IMR-90 (cell line): ENCODE measurements at places on chromosomes 7 and 10. TPM values are rescaled to one million over a fixed set of nuclear protein-coding genes. Genes with fewer than 3 reads are reported as not detected.

- no peak for DNase-seq
Observed at GRCh38 chr10:124829447-124830115, 28.0 kb downstream of the ABRAXAS2 start.

DNA sequence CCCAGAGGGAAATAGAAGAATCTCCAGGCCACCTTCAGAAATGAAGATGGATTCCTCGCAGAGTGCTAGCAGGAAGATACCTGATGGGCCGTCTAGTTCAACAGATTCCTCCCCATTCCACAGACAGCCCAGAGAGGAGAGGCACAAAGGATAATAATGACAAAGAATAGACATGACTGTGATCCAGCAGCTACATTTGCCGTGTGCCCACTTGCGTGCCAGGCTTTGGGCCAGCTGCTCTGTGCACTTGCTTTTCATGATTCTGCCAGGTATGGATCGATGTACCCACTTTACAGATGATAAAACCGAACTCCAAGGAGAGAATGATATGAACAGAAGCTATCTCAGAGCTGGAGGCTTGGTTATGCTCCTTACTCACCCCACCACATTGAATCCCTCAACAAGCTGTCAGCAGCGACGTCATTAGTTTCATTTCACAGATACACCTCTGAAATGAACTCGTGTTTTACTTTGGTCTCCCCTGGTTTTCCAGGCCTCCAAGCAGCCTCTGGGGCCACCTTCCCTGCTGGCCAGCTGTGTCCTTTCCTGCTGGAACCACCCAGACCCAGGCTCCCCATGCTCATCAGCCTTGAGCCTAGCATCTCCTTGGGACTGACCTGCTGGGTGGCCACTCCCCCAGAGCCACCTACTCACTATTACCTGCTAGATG is 11.9 kb upstream of the WDFY4 start:
- DNase-seq: no peak

DNA sequence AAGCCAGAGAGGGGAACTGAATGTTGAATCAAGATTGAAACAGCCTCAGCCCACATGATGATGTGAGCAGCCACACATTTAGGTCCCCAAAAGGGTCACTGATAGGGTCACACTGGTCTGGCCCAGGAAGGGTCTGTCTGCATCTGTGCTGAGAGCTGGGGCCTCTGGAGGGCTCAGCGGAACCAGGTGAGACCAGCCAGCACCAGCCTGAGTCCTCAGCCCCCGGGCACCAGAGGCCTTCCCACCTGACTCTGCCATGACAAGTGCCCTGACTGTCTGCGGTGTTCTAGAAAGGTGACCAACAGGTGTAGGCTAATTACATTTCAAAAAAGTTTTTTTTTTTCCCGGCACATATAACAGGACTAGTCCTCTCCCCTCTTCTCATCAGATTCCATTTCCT is 76.2 kb downstream of the WDR11 start:
- DNase-seq: no peak

DNA sequence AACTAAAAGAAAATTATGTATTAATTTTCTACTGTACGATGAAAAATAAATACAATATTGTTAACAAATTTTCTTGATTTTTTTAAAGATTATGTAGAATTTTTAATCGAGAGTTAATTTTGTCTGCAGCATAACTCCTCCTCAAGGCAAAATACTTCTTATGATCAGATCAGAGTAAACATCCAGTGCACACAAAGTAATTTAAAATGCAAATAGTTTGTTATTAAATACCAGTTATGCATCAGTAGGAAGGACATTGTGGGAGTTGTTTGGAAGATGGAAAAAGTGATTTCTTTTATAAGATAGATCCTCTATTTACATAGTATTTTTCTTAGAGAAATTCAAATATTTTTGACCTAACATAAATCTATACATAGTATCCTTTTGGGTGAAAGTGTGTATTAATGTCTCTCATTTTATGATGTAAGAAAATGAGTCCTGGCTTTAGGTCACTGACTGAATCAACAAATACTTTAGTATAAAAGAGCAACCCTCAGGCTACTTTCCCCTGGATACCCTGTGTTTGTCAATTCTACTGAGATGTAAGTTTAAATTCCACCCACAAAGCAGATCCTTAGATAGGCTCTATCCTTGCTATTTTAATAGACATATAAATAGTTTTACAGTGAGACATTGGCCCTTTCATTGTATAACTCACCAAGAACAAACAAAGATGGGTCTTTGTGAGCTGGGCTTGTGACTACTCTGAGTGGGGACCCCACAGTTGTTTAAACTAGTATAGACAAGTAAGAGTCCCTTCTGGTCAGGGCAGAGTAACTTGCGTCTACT is 1133.7 kb downstream of the GATA3 start:
- peak; percentile 1 for DNase-seq

DNA sequence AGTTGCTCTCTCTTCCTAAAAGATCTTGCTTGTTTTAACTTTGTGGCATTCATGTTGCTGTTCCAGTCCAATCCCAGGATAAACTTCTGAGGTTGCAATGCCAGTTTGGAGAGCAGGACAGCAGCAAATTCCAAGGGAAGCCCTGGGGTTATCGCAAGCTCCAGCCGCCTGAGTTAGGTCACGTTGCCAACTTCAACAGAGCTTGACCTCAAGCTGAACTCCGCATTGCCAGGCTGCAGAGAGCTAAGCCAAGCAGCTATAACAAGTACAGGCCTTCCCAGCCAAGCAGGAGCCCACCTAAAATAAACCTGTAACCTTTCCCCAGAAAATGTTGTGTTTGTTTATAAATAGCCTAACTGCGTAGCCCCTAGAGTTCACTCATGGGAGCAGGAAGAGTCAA is 138.9 kb upstream of the LYZL1 start:
- DNase-seq: no peak

- no peak for DNase-seq
Observed at GRCh38 chr7:141820067-141820466, 21.2 kb downstream of the PRSS37 start.

GRCh38 chr7:43535810-43536585 is 46.9 kb upstream of the STK17A start:
- peak; percentile 91 for DNase-seq

- peak; percentile 79 for DNase-seq
Observed at GRCh38 chr7:107563775-107564552, at the start of the genes COG5 and DUS4L. Gene COG5 (minus strand): TSS chr7:107563920. CDS start chr7:107563896, 24 bp downstream. Gene DUS4L (plus strand): TSS chr7:107563971. CDS start chr7:107567071, 3,100 bp downstream.

DNA sequence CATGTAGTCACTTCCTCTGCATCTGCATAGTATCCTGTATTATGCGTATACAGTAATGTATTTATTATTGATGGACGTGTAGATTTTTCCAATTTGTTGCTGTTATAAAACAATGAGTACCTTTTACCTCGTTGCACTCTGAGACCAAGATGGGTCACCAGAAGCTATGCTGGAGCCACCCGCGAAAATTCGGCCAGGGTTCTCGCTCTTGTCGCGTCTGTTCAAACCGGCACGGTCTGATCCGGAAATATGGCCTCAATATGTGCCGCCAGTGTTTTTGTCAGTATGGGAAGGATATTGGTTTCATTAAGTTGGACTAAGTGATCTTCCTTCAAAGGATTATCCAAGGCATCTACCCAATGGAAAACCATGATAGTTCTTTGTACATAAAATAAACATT is 1.0 kb downstream of the PSMC2 start:
- no peak for DNase-seq

DNA sequence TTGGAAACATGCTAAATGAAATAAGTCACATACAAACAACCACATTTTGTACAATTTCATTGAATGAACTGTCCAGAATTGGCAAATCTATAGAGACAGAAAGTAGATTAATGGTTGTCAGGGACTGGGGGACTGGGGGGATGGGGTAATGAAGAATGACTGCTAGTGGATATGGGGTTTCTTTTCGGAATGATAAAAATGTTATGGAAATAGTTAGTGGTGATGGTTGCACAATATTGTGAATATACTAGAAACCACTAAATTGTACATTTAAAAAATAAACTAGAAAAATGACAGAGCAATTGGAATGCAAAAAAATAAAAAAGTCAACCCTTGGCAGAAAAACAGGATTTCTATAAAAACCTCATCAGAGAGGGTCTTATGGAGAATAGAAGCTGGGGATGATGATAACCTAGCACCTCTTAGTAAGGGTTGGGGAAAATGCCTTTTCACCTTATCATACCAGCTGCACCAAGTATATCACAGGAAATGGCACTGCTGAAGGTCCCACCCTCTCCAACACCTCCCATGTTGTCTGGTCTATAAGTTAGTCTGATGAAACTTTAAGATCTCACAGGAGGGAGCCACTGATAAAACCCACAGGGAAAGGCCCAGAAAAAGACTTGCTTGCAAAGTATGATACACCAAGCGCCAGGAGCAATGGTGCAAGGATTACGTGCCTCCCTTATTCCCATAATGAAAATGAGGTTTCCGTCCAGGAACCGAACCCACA is 23.1 kb upstream of the JAZF1 start:
- DNase-seq: no peak

DNA sequence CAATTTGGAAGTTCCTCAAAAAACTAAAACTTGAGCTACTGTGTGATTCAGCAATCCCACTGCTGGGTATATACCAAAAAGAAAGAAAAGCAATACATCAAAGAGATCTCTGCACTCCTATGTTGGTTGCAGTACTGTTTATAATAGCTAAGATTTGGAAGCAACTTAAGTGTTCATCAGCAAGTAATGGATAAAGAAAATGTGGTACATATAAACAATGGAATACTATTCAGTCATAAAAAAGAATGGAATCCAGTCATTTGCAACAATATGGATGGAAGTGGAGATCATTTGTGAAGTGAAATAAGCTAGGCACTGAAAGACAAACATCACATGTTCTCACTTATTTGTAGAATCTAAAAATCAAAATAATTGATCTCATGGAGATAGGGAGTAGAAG is 16.5 kb upstream of the IMMP2L start:
- DNase-seq: no peak

DNA sequence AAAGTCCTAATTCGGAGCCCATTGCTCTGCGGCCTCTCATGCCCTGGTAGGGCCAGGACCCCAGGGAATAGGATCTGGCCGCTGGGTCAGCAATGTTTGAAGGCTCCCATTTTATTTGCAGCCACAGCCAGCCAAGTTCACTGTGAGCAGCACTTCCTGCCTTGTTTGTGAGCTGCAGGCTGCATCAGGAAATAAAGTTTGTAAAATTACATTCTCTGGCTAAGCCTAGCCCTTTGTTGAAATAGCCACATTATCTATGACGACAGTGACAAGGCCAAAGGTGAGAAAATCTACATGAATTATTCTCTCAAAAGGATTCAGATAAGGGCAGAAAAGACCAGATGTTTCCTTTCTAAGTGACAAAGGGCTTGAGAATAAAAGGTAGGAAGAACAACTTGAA is 23.7 kb upstream of the ITGB1 start:
- DNase-seq: peak; percentile 68

DNA sequence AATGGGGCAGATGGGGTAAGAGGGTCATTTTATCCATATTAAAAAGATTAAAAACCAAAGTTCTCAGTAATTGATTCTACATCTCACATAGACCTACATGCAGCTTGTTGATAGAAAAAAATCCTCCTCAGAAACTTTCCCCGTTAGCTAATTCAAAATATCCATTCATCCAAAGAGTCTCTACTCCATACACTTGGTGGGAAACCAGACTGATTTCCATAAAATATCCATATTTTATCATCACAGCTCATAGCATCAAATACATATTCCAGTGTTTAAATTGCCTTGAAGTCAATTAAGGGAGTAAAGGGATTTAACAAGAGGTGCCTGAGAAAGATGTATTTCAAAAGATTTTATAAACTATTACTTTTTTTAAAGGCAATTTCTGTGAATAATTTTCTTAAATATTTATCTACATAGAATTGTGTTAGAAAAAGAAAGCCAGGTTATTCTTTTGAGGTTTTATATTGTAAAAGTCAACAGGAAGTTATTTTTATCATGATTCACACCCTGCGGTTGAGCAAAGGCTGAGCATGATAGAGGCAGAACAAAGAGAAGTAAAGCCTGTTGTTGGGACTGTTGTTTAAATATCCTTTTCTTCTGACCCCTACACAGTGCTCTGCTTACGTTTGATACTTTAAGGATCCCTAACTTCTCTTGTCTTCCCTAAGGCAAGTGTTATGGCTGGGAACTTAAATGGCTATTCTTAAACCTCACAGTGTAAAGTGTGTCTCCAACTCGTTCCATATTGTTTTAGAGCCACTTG is 266.7 kb downstream of the PRKG1 start:
- DNase-seq: no peak

GRCh38 chr7:112147793-112148361 is 58.3 kb downstream of the DOCK4 start:
- DNase-seq: no peak

DNA sequence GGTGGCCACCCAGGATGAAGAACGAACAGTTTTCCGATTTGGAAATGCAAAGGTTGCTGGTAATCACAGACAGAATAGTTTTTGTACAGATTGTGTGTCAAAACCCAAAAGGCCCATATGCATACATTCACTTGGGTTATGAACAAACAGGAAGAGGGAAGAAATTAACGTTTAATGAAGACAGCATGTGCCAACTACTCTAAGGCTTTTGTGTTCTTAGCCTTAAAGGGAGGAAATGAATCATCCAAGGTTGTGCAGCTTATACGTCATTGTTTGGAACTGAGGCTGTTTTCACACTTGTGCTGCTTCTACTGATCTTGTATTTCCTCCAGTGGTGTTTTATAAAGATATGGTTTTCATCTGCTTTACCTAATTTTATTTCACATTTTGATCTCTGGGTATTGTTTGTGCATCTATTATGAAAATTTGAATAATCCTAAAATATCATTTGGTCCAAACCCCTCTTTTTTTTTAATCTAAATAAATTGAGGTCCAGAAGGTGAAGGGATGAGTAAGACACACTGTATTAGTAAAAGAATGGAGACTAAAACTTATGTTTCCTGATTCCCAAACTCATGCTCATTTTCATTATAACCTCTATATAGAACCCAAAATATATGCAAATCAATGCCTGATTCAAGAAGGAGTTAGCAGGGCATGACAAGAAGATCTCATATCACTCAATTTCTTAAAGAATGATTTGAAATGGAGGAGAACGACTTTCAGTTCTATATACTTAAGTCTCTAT is 373.1 kb downstream of the THSD7A start:
- DNase-seq: peak; percentile 78

DNA sequence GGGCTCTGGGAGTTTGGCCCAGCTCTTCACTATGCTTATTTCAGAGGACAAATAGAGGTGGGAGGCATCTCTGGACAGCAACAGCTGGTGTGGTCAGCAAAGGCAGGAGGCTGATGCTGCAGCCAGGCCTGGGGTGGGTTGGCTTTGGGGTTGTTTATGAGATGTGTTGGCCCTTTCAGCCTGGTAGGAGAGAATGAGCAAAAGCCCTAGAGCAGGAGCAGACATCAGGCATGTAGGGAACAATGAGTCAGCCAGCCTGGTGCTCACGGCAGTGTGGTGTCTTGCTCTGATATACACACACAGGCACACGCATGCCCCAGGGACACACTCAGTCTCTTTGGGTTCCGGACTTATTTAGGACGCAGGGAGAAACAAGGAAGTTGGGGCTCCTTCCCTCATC is 157.1 kb downstream of the PRKCQ start:
- peak; percentile 2 for DNase-seq

Gene MBL2
- polyA plus RNA-seq: not detected in 2 replicates

Gene ANLN
- polyA plus RNA-seq: 50.9 and 60.5 TPM in 2 replicates

Gene PDE1C
- polyA plus RNA-seq: 10.9 and 14.2 TPM in 2 replicates

Gene VWA2
- polyA plus RNA-seq: not detected in 2 replicates
